Pulmonary artery endothelial cell (primary cell): ENCODE measurements at places on chromosomes 1 and 21.
A peak's percentile ranks its signal among the peaks of the same experiment; 100 is the strongest.

DNA sequence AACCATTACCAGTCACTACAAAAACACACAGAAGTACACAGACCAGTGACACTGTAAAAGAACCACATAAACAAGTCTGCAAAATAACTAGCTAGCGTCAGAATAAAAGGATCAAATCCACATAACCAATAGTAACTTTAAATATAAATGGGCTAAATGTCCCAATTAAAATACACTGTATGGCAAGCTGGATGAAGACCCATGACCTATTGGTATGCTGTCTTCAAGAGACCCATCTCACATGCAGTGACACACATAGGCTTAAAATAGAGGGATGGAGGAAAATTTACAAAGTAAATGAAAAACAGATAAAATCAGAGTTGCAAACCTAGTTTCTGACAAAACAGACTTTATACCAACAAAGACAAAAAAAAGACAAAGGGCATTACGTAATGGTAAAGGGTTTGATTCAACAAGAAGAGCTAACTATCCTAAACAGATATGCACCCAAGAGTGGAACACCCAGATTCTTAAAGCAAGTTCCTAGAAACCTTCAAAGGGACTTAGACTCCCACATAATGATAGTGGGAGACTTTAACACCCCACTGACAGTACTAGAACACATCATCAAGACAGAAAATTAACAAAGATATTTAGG lies 196.9 kb downstream of the TBX15 start:
- no peak for DNase-seq

GRCh38 chr1:15963363-15963967 lies 12.4 kb downstream of the ZBTB17 start:
- DNase-seq: no peak

DNA sequence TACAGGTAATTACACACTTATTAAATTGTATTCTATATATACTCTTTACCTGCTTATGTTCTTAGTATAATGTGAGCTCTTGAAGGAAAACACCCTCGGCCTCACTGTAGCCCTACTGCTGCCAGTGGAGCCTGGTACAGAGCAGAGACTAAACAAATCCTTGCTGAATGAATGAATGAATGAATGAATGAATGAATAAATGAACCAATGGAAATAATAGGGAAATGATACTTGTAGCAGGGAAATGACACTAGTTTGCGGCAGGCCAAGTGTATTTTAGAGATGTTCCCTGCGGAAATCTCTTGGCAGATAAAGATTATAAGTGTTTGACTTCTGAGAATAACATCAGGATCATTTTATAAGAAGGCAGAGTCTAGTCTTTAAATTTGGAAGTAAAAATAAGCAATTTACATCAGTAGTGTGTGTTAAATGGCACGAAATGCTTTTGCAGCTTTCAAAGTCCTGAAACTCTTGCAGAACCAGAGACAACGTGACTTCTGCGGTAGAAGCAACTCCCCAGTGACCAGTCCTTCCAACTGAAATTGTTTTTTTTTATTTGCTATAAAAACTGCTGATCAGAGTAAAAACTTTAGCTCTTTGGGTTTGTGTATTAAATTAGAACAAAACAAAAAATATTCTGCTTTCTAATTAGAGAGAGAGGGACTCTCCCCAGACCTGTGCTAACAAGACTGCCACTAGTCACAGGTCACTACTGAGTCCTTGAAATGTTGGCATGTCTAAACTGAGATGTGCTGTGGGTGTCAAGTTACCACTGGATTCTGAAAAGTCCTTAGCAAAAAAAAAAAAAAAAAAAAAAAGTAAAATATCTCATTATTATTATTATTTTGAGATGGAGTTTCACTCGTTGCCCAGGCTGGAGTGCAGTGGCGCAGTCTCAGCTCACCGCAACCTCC lies 199.3 kb upstream of the MAP1LC3C start:
- DNase-seq: no peak

GRCh38 chr21:41953249-41953830 lies 478 bp downstream of the C2CD2 start:
- DNase-seq: no peak

DNA sequence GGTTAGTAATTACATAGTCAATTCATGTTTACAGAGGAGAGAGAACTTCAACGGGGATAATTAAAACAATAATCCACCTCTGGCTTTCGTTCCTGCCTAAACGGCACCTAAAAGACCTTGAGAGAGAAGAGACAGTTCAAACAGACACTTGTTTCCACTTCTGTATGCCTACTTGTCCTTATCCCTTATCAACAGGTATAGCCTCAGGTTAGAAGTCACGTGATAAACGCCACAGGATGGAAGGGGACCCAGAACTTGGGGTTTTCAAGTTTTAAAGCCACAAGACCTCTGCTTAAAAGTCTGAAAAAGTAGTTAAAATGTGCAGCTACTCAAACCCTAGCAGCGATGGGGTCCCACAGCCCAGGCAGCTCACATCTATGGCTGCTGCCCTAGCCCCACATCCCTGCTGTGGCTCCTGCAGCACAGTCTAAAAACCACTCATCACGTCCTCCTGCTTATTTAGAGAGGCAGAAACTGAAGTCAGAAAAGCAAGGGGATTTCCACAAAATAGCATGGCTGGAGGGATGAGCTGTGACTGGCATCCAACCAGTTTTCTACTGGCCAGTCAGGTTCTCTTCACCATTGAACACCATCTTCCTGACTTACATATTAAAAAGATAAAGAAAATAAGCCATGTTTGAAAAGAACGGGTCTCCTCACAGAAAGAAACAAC lies 51.2 kb upstream of the SEC16B start:
- no peak for DNase-seq

GRCh38 chr1:10515301-10515975 lies 40.7 kb downstream of the PEX14 start:
- DNase-seq: no peak

- no peak for DNase-seq
Measured at GRCh38 chr1:25682059-25682601, 65.5 kb downstream of the MAN1C1 start.

GRCh38 chr1:203031467-203031866 lies 5.2 kb downstream of the PPFIA4 start:
- DNase-seq: no peak

- no peak for DNase-seq
Measured at GRCh38 chr1:27727126-27727525, 1.4 kb downstream of the FAM76A start.

GRCh38 chr1:8120693-8121260 lies 94.7 kb upstream of the ERRFI1 start:
- DNase-seq: peak; percentile 73

- no peak for DNase-seq
Measured at GRCh38 chr1:224700918-224701531, 84.9 kb downstream of the CNIH3 start.

DNA sequence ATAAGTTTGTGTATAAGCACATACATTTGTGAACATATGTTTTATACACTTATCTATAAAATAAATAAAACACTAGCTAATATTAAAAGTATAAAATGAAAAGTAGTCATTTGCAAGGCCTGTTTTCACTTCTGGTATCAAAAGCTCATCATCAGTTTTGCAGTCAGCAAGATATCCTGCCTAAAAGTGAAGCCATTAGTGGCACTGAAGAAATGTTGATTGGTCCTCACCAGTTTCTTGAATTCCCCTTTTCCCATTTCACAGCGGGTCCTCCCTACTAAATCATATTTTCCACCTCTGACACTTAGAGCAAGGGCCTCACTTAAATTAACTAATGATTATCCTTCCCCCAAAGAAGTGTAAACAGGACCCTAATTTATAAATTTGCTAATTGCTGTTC lies 6.7 kb downstream of the TBX15 start:
- DNase-seq: no peak

DNA sequence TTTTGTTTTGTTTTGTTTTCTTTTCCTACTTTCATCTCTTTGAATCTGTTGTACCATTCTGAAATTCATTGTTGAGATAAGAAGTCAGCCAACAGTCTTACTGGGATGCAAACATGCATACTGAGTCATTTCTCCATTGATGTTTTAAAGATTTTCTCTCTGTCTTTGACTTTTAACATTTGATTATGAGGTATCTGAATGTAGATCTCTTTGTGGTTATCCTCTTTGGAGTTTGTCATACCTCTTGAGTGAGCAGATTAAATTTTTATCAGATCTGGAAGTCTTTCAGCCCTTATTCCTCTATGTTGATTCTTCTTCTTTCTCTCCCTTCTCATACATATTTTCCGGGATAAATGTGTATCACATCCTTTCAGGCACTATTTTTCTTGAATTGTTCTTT lies 406.9 kb upstream of the NCAM2 start:
- no peak for DNase-seq

GRCh38 chr1:183652547-183653461 lies at the start of gene APOBEC4:
APOBEC4 (minus strand) TSS chr1:183653316; CDS start chr1:183648781, 4,535 bp downstream.
- no peak for DNase-seq

DNA sequence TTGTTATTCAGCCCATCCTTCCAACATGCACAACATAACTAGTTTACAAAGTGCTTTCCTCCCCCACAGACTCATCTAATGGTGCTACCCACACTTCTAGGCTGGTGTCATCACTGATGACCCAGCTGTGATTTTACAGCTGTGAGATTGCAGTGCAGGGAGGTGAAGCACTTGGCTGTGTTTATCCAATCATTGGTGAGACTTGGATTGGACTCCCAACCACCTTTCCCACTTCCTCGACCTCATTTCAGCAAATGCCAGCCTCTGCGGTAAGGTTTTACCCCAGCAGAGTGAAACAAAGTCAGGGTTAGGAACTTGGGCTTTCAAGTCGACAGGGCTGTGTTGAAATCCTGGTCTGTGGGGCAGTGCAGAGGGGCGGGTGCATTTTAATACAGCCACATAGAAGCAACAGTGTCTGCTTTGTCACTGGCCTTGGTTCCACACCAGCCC lies 22.1 kb downstream of the ECHDC2 start:
- DNase-seq: no peak

DNA sequence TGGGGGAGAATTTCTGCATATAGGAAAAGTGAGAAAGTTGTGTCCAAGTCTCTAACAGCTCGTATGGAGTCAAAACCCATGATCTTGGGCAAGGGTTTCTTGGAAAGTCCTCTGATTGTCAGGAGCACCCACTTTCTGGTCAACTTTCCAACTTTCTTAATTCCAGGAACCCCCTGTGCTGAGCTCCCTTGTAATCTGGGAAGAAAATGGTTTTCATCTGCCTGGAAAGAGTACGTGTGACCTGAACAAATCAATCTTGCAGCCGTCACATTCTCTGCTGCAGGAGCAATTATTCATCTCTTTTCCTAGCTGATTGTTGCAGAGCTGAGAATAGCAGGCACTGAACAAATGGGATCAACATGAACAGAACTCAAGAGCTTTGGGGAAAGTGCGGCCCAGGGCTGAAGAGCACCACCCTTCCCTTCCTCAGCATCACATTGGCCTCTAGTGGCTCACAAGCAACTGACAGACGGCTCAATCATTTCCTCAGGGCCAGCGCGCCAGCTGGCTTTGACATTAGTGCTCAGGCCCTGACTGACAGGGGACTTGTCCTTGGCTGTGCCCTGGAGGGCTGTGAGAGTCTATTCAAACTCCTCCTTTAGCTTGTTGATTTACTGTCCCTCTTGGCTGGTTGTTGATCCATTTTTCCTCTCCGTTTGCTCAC lies 295.2 kb downstream of the HLX start:
- no peak for DNase-seq

GRCh38 chr1:48493970-48494769 lies 22.2 kb upstream of the SPATA6 start:
- DNase-seq: peak; percentile 50

- DNase-seq: no peak
Measured at GRCh38 chr1:232033285-232033684, 406.7 kb downstream of the DISC1 start.

GRCh38 chr1:67839826-67840225 lies 6.6 kb upstream of the GNG12 start:
- no peak for DNase-seq
